Thyroid gland (tissue), 4 donors: ENCODE measurements at places on chromosomes 6 and 20.

- DNase-seq: no peak
Measured at GRCh38 chr20:22984008-22984407, 51.1 kb upstream of the SSTR4 start.

DNA sequence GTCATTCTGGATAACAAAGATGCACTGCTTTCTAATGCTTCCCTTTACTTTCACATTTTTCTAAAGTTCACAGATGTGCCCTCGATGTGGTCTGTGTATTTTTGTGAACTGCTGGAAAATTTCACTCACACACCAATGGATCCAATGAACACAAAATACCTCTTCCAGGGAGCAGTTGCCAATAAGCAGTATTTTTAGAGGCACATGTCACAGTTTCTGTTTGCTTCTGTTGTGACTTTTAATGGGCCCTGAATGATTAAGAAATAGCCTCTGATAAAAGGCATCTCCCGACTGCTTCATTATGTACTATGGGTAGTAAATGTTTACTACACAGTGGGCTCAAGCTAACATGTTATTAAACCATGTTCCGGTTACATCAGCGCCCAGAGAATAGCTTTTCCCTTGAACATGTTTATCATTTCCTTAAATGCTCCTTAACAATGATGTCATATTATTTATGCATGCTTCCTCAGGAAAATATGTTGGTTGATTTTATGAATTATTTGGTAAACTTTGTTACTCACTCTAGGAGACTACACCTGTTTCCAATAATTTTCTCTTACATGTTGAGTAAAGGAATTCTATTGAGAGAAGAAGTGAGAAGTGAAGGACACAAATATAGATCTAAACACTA is 188.0 kb downstream of the KCNQ5 start:
- no peak for DNase-seq

- no peak for DNase-seq
Measured at GRCh38 chr6:722608-723007, 29.7 kb upstream of the EXOC2 start.

DNA sequence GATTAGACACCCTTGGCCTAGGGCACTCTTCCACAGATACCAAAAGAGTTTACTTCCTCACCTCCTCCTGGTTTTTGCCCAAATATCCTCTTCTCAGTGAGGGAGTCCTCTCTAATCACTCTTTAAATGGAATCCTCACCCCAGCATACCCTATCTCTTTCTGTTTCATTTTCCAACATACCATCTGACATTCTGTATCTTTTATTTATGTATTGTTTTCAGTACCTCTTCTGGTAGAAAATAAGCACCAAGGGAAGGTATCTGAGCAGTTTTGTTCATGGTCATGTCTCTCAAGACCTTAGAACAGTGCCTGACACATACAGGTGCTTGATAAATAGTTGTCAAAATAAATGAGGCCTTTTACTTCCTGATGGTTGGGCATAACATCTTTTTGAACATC is 55.1 kb downstream of the KIAA0408 start:
- DNase-seq: no peak

DNA sequence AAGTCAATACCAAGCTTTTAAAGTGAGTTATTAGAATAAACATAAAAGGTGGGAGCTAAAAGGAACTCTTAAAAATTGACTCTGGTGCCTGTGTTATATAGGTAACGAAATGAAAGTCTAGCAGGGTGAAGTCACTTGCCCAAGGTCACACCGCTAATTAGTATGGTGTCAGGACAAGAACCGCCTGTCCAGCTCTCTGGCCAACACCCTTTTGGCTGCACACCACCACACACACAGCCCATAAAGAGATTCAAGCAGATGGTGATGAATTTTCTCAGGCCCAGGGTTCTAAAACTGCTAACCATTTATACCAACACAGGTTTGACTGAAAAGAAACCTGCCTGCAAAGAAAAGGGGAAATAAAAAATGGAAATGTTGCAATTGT is 20.2 kb downstream of the GFOD1 start:
- DNase-seq: no peak

DNA sequence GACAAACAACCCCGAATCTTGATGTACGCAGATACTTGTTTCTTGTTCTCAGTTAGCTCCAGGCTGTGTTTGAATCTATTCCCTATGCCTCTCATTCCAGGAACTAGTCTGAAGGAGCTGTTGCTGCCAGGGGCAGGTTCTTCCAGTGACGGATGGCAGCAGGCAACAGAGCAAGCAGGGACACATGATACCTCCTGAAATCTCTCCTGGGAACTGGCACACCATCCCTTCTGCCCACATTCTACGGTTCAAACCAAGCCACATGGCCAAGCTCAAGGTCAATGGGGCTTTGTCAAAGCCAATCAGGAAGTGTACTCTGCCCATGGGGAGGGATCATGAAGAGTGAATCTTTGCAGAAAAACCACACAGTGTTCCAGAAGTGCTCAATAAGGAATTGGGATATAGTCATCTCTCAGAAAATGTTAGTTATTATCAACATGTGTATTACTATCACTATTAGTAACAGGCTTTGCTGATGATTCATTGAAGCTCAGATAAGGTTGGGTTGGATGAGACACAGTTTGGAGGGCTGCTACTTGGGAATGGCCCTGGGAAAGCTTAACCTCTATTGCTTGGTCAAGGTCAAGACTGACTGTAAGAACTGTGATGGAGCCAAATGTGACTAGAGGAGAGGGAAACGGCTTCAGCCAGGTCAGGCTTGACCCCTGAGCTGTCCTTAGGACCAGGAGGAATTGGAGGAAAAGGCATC is 454.9 kb downstream of the PTPRT start:
- no peak for DNase-seq

GRCh38 chr20:460180-460579 is 2.2 kb downstream of the TBC1D20 start:
- no peak for DNase-seq

DNA sequence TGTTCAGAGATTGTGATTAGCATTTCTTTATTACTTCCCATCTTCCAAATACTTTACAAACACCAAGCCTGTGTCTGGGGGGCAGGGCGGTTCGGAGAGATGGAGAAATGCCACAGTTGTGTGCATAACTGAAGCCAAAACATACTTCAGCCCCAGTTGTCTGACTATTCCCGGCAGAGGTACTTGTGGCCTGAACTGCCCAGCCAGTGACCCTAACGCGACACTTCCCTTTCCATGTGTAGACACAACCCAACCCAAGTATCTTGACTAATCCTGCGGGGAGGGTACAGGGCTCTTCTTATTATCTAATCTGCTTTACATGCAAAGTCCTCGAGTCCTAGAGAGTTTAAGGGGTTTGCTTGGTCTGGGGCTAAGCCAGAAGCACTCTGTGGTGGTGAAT is 46.2 kb downstream of the ISM1 start:
- peak; percentile 58 for DNase-seq

- DNase-seq: peak; percentile 79
Measured at GRCh38 chr6:1609648-1610496, at the start of gene FOXC1. FOXC1 (plus strand) TSS chr6:1609915; CDS start chr6:1610446, 531 bp downstream.

DNA sequence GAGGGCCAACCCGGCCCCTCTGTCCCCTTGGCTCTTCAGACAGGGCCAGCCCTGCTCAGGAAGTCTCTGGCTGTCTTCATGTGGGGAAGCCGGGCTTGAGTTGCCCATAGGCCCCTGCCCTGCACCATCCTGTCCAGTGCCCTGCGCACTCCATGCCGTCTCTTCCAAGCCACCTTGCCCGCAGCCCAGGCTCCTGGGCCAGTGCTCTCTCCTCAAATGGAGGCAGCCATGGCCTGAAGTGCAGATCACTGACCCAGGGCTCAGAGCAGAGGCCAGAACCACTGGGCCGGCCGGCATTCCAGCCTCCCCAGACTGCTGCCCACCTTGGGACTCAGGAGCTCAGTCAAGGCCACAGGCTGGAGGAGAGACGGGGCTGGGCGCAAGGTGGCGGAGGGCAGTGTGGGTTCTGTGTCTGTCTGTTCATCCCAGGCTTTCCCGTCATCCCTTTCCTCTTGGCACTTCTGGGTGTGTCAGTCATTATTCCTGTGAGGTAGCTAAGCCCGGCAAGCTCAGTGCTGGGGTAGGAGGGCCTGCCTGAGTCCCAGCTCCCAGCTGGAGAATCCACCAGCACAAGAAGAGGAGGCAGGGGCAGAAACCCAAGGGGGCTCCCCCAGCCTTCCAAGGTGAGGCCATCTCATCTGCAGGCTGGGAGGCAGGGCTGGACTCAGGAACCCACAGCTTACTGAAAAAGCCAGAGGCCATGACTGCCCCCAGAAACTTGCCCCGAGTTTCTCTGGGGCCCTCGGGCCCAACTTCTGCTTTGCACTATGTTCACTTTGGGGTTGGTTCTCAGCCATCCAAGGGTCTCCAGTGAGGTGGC is 22.4 kb downstream of the SDCBP2 start:
- DNase-seq: no peak

- DNase-seq: no peak
Measured at GRCh38 chr20:50717974-50718761, 13.2 kb upstream of the PARD6B start.

DNA sequence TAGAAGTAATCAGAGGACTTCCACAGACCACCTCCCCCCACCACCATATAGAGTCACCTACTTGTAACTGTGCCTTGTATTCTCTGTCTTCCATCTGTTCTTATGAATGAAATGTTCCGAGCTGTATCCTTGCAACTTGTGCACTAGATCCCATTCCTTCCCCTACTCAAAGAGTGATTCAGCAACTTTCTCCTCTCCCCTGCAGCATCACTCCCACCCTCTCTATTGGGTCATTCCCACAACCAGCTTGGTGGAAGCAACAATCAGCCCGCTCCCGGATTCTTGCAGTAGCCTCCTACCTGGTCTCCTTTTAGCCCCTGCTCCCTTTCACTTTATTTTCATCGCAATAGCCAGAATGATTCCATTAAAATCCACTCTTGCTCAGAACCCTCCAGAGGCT is 34.9 kb upstream of the REV3L start:
- no peak for DNase-seq

GRCh38 chr6:129251669-129252376 is 368.9 kb downstream of the LAMA2 start:
- peak; percentile 25 for DNase-seq

DNA sequence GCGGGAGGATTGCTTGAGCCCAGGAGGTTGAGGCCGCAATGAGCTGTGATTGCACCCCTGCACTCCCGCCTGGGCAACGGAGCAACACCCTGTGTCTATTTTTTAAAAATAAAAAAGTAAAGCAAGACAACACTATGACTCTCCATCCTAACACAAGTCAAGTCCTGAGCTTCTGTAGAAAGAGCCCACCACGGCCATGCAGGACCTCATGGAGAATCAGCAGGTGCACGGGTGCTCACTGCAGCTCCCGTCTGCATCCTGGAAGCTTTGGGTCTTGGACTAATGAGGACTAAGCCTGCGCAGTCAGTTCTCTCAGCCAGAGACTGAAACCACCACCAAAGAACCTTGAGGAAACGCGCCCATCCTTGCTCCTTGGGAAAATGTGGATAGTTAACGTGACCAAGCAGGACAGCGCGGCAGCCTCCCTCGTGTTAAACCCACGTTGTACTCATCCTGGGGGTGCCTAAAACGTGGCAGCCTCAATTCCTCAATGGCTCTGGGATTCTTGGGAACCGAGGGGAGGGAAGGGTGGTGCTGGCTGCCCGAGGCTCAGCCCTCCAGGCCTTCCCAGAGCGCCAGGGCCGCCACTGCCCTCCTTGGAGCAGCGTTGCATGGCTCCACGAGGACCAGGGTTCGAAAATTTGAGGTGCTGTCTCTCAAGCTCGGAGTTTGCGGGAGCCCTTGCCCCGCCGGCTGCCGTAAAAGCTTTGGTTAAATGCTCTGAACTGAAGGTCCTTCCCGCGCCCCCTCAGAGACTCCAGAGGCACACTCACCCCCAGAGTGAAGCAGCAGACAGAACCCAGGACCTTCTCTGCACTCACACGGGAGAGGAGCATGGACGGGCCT is 29.0 kb downstream of the DLL1 start:
- DNase-seq: no peak
